CD4-positive, alpha-beta T cell treated with Interleukin-17A for 4 hours (primary cell): ENCODE measurements at places on chromosomes 1 and 21.

GRCh38 chr1:153260585-153261280 is 1.2 kb downstream of the LORICRIN start:
- DNase-seq = peak; percentile 24

GRCh38 chr1:184954232-184954995 is 19.9 kb downstream of the NIBAN1 start:
- no peak for DNase-seq

DNA sequence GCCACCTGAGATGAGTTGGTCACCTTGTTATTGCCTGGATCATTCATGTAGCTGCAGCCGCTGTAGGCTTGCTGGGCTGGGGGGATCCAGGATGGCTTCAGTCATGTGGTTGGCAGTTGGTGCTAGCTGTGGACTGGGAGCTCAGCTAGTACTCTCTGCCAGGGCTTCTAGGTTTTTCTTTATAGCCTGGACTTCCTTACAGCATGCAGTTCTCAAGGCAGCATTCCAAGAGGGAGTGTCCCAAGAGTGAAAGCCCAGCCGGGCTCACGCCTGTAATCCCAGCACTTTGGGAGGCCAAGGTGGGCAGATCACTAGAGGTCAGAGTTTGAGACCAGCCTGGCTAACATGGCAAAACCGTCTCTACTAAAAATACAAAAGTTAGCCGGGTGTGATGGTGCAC is 23.7 kb upstream of the ACTL8 start:
- DNase-seq = no peak

- DNase-seq = no peak
Observed at GRCh38 chr1:14233510-14233909, 365.0 kb upstream of the KAZN start.

GRCh38 chr1:109785446-109786111 is 21.9 kb upstream of the EPS8L3 start:
- DNase-seq = no peak

GRCh38 chr1:87588495-87588894 is 259.8 kb downstream of the LMO4 start:
- DNase-seq = no peak

DNA sequence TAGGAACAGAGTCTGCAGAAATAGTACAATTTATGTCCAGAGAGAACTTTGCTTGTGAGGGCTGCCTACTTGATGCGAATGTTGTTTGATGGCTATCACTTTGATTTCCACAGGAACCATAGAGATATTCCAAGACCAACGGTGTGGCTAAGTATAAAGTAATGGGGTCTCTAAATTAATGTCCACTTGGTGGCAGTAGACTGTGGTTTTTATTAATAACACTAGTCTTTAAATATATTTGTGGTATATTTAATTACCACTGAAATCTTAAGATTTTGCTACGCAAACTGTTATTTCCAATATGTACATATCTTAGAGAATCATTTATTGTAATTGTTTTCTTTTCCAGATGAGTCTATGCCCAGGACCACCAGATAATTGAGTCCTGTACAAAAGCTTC is 647.9 kb downstream of the PLA2G4A start:
- no peak for DNase-seq

- peak; percentile 8 for DNase-seq
Observed at GRCh38 chr1:65393347-65393746, 27.1 kb upstream of the LEPR start.
